ENCODE measurements at places on chromosomes 2 and 18.

GRCh38 chr2:3198119-3198518 is 179.5 kb downstream of the EIPR1 start:
- H3K36me3 ChIP-seq: peaks cover 26% of the 10 kb centered on the region
- H3K27ac ChIP-seq: no peak overlapping the region
- no peaks in the 10 kb centered on the region for H3K4me1 ChIP-seq
- H3K4me3 ChIP-seq: no peak overlapping the region
- DNase-seq: no peak
- no peaks in the 10 kb centered on the region for H3K27me3 ChIP-seq

- peaks cover 17% of the 10 kb centered on the region for H3K27me3 ChIP-seq
- no peaks in the 10 kb centered on the region for H3K4me1 ChIP-seq
- H3K27ac ChIP-seq: no peak overlapping the region
- DNase-seq: no peak
- no peak overlapping the region for H3K4me3 ChIP-seq
Measured at GRCh38 chr18:11760498-11761167, 71.6 kb downstream of the GNAL start.

- no peaks in the 10 kb centered on the region for H3K36me3 ChIP-seq
- no peaks in the 10 kb centered on the region for H3K4me1 ChIP-seq
Measured at GRCh38 chr2:126900646-126901319, 2.1 kb downstream of the TEX51 start.

GRCh38 chr2:152421521-152422370 is 86.8 kb downstream of the FMNL2 start:
- peak; percentile 66 for DNase-seq
- H3K4me3 ChIP-seq: no peak overlapping the region
- H3K4me1 ChIP-seq: peaks cover 10% of the 10 kb centered on the region

- no peak overlapping the region for H3K4me3 ChIP-seq
- H3K4me1 ChIP-seq: no peaks in the 10 kb centered on the region
- no peaks in the 10 kb centered on the region for H3K27me3 ChIP-seq
- DNase-seq: no peak
- H3K36me3 ChIP-seq: no peaks in the 10 kb centered on the region
- H3K27ac ChIP-seq: no peak overlapping the region
Measured at GRCh38 chr2:71446505-71446904, 6.9 kb upstream of the DYSF start.

- H3K27ac ChIP-seq: peak within 1 kb of the TSS; percentile 98
- no peaks in the 10 kb centered on the region for H3K36me3 ChIP-seq
- peaks cover 42% of the 10 kb centered on the region for H3K4me1 ChIP-seq
- H3K27me3 ChIP-seq: no peaks in the 10 kb centered on the region
- no peak for DNase-seq
Measured at GRCh38 chr2:121649149-121649595, at the start of gene CLASP1. CLASP1 (minus strand) TSS chr2:121649462; CDS start chr2:121605895, 43,567 bp downstream.

DNA sequence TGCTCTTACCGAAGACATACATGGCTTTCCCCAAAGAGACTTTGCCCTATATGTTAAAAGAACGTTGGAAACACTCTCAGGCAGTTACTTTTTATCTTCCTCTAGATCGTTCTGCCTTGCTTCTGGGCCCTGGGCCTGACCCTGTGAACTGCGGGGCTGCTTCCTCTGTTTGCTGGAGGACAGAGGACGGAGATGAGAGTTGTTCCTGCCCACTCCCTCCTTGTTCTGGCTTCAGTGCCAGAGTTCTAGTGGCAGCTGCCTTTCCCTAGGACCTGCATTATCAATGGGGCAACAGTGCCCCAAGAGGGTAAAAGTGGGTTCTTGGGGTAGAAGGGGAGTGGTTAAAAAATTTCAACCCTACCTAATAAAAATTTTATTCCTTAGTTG is 6.5 kb upstream of the FN1 start:
- no peak overlapping the region for H3K27ac ChIP-seq
- H3K4me1 ChIP-seq: no peaks in the 10 kb centered on the region
- no peaks in the 10 kb centered on the region for H3K36me3 ChIP-seq
- H3K27me3 ChIP-seq: peaks cover 8% of the 10 kb centered on the region
- no peak overlapping the region for H3K4me3 ChIP-seq

DNA sequence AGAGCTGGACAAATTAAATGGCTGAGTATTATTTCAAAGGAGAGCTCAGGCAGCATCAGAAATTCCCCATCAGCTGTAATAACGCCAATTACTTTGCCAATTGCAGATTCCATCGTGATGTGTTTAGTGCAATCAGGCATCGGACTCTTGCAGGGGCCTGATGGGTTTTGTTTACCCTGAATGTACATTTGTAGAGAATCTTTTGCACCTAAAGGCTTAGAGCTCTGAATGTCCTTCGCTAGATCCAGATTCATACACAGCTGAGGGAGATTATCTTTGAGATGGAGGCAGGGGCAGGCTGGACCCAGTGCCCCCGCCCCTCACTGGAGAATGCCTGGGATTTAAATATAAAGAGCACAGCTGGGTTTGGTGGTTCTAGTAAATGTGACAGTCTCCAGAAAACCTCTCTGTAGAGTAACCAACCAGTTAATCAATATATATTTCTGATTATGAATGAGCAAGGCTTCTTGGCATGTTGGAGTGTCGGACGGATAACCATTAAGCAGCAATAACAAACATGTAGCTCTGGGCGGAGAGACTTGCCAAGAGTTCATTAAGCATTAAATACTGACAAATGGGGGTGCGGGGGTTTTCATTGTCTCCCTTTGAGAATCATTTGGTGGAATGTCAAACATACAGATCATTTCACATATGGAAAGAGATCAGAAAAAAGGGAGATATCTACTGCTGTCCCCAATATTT is 200.9 kb downstream of the SETBP1 start:
- DNase-seq: no peak
- H3K4me1 ChIP-seq: no peaks in the 10 kb centered on the region
- H3K4me3 ChIP-seq: no peak overlapping the region
- H3K27me3 ChIP-seq: no peaks in the 10 kb centered on the region

GRCh38 chr2:130892793-130893785 is 56.4 kb downstream of the ARHGEF4 start:
- no peak for DNase-seq
- H3K4me1 ChIP-seq: no peaks in the 10 kb centered on the region
- H3K36me3 ChIP-seq: no peaks in the 10 kb centered on the region
- H3K27me3 ChIP-seq: peaks cover 16% of the 10 kb centered on the region
- H3K27ac ChIP-seq: no peak overlapping the region

DNA sequence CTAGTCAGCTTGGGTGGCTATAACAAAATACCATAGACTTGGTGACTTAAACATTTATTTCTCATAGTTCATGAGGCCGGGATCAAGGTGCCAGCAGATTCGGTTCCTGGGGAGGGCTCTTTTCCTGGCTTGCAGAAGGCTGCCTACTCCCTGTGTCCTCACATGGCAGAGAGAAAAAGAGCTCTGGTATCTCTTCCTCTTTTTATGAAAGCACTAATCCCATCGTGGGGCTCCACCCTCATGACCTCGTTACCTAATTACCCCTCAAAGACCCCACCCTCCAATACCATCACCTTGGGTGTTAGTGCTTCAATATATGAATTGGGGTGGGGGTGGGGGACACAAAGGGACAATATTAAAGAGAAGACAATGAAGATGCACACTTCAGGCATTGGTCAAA is 67.1 kb upstream of the CCBE1 start:
- no peaks in the 10 kb centered on the region for H3K4me1 ChIP-seq
- H3K4me3 ChIP-seq: no peak overlapping the region
- no peak overlapping the region for H3K27ac ChIP-seq
- H3K27me3 ChIP-seq: no peaks in the 10 kb centered on the region

DNA sequence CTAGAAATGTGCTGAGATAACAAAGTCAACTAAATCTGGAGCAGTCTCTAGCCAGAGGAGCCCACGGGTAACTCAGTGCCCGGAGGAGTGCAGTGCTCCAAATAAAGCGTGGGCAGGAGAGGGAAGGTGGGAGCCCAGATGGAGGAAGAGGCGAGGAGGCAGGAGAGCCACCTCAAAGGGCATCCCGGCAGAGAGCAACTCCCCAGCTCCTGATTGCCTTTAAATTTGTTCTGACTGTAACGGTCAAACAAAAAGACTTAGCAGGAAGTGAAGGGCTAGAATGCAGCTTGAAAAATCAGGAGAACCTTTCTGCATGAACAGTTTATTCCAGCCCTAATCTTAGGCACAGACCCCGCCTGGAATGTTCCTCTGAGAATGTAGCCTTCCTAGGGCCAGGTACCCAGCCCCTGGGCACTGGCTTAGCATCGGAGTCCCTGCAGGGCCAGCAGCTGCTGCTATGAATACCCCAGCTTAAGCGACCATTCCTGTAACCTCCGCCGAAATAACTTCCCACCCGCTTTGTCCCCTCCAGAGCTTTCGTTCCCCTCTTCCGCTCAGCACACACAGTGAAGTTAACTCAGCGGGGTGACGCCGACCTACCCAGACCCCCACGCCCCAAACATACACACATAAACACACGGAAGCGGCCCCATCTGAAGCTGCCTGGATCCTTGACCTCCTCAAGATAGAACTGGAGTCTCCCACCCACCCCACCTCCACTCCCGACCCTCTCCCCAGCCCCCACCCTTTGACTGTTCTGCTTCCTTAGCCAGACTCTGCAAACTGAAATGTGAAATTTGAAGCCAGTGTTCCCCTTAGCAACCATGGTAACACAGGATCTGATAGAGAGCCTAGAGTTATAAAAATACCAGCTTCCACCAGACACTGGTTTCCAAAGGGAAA is 123.2 kb downstream of the SMAD7 start:
- no peaks in the 10 kb centered on the region for H3K27me3 ChIP-seq
- peak; percentile 32 for DNase-seq

- H3K4me1 ChIP-seq: no peaks in the 10 kb centered on the region
- DNase-seq: no peak
- H3K27ac ChIP-seq: no peak overlapping the region
- H3K27me3 ChIP-seq: no peaks in the 10 kb centered on the region
Measured at GRCh38 chr2:163659224-163659623, 76.6 kb downstream of the FIGN start.

- no peak overlapping the region for H3K27ac ChIP-seq
- H3K4me3 ChIP-seq: no peak overlapping the region
- no peaks in the 10 kb centered on the region for H3K27me3 ChIP-seq
- no peaks in the 10 kb centered on the region for H3K36me3 ChIP-seq
Measured at GRCh38 chr18:45111502-45111848, 430.8 kb downstream of the SETBP1 start.

Data from common myeloid progenitor, CD34-positive (primary cell).